ENCODE measurements at places on chromosomes 2 and 18. TPM values are rescaled to one million over a fixed set of nuclear protein-coding genes. Genes with fewer than 3 reads are reported as not detected.

- no peak for DNase-seq
Measured at GRCh38 chr2:172885996-172886395, 150.4 kb downstream of the RAPGEF4 start.

DNA sequence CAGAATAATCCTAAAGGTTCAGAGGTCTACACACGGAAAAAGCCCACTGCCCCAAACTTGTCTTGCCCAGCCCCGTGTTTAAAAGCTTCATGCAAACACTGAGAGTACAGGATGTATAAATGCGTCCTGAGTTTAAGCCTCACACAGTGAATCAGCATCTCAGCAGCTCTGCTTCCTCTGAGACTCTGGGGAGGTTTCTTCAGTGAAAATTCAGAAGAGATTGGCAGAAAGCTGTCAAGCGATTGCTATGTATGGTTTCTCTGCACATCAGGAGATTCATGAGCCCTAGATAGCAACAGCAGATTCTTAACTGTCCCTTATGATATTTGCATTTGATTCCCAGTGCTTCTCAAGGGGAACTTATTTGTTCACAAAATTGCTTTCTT lies 27.1 kb downstream of the CRACDL start:
- no peak for DNase-seq

The SH3RF3 gene
- 6.4 TPM for polyA plus RNA-seq

DNA sequence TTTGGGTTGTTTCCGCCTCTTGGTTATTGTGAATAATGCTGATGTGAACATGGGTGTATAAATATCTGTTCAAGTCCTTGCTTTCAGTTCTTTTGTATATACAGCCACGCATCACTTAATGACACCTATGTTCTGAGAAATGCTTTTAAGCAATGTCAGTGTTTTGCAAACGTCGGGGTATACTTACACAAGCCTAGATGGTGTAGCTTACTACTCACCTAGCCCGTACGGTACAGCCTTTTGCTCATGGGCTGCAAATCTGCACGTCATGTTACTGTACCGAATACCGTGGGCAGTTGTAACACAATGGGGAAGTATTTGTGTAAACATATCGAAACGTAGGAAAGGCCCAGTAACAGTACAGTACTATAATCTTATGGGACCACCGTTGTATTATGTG lies 12.4 kb downstream of the RALB start:
- no peak for DNase-seq

GRCh38 chr2:12502759-12503158 lies 214.0 kb upstream of the TRIB2 start:
- DNase-seq, result no peak

The CD302 gene
- 15.4 TPM for polyA plus RNA-seq

The COPS7B gene
- 70.5 TPM for polyA plus RNA-seq

- DNase-seq, result no peak
Measured at GRCh38 chr18:22494771-22495170, 77.1 kb upstream of the CTAGE1 start.

The DUSP2 gene
- 4.5 TPM for polyA plus RNA-seq

The MC2R gene
- polyA plus RNA-seq, result 0.25 TPM

The DBI gene
- 281 TPM for polyA plus RNA-seq

The FBXO15 gene
- polyA plus RNA-seq, result 6.3 TPM

The PAX8 gene
- 593 TPM for polyA plus RNA-seq

- no peak for DNase-seq
Measured at GRCh38 chr2:181471226-181471625, 14.0 kb downstream of the ITGA4 start.

- no peak for DNase-seq
Measured at GRCh38 chr2:131753640-131754561, 226.2 kb downstream of the CCDC74A start.

- DNase-seq, result no peak
Measured at GRCh38 chr2:42049221-42050009, 1.6 kb downstream of the PKDCC start.

- DNase-seq, result no peak
Measured at GRCh38 chr18:46482831-46483230, 174.2 kb downstream of the LOXHD1 start.

GRCh38 chr2:68216454-68217310 lies 35.6 kb downstream of the PPP3R1 start:
- DNase-seq, result no peak

The GRHL1 gene
- 3.7 TPM for polyA plus RNA-seq

The BCL11A gene
- polyA plus RNA-seq, result 11.7 TPM

DNA sequence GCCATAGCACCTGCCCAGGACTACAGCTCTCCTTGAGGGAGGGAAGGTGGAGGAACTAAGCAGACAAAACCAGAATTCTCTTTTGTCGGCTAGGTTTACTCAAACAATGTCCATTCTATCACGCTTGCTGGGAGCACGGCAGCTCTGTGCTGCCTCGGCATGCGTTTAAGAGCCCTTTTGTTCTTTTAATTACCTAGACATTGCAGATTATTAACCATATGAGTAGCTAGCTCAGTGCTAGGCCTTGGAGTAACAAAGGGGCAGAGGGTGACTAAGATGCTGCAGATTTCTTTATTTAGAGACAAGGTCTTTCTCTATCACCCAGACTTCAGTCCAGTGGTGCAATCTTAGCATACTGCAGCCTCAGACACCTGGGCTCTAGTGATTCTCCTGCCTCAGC lies 11.1 kb downstream of the MSGN1 start:
- DNase-seq, result no peak

DNA sequence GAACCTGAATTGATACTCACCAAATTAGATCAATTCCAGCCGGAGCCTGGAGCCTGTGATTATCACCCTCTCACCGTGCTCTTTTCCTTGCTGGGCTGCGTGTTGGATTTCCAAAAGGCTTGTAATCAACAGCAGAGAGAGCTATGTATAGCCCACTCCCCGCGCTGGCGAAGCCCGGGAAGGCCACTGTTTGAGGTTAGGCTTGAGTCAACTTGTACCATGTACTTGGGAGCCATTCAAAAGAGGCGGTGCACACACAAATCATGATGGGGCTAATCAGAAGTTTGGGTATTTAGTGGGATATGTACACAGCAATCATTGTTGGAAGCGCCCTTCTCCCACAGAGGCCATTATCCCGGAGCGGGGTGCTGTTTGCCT lies 151.6 kb downstream of the GLI2 start:
- no peak for DNase-seq

DNA sequence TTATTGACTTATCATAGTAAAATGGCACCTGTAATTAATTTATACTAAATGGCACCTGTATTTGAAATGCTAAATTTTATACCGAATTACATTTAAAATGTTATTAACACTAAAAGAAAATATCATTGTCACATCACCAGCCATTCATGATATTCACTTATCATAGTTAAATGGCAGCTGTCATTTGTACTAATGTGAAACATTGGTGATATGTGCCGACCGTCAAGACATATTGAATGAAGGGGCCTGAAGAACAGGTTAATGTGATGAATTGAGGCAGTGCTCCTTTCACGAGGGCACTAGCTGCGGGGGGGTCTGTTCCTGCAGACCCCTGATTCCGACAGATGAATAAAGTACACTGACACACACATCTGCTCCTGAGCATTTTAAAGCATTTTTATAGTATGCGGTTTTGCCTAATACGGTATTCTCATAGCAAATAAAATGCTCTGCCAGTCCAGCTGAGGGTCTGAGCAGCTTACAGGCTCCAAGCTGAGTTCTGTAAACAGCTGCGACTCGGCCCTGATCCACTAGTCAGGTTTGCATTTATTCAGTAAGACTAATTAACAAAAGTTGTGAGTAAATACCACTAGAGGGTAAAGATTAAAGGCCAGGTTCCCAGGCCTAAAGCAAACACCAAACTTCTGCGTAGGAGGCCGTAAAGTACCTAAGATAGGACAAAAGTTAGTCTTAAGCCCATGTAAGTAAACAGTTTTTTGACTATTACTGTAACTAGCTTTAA lies 593.4 kb upstream of the NETO1 start:
- DNase-seq, result no peak

DNA sequence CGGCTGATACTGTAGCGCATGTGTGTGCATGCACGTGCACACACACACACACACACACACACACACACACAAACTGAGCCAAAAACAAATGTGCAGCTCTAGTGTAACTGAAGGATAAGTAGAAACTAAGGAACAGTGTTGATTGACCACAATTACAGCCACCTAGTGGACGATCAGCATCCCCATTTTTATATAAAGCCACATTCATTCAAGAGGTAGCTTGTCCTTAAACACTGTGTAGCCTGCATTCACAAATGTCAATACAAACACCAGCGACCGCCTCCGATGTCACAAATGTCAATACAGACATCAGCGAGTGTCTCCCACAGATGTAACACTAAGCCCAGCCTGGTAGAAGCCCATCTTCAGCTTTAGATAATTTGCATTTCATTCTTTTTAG lies 167.4 kb downstream of the PTGR3 start:
- DNase-seq, result no peak

GRCh38 chr2:181376442-181376841 lies 80.7 kb upstream of the ITGA4 start:
- no peak for DNase-seq

The CCBE1 gene
- 45.3 TPM for polyA plus RNA-seq

DNA sequence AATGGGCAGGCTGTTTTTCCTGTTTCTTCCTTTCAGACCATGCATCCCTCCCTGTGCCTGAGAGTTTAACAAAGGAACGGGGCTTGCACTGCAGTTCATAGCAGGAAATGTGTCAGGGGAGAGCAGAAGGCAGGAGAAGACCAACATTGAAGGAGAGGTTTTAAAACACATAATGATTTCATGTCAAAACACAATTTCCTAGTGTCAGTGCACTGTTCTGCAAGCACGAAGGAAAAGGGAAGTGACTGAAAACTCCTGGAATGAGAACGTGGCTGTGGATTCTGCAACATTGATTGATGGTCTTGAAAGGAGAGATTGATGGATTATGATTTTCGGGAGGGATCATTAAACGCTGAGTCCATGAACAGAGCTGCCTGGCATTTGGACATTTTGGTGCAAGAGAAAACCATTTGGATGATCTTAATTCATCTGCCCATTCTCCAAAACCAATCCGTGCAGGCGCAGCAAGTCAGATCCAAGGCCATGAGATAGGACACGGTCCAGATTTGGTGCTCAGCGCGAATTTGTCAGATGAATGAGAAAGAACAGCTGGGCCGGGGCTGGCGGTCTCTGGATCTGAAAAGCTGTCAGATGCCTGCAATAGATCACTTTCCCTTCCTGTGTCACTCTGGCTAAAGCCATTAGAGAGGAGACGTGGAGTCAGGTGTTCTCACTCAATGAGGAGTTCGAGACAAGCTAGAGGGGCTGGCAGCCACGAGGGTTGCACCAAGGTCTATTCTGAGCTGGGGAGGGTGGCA lies 38.4 kb downstream of the C1QL2 start:
- no peak for DNase-seq

GRCh38 chr2:119721904-119722303 lies 37.8 kb upstream of the PTPN4 start:
- no peak for DNase-seq

The HNMT gene
- polyA plus RNA-seq, result 55.7 TPM

GRCh38 chr2:11679486-11680181 lies 9.6 kb upstream of the NTSR2 start:
- DNase-seq, result no peak

- DNase-seq, result no peak
Measured at GRCh38 chr18:72283148-72283925, 260.8 kb downstream of the CBLN2 start.

DNA sequence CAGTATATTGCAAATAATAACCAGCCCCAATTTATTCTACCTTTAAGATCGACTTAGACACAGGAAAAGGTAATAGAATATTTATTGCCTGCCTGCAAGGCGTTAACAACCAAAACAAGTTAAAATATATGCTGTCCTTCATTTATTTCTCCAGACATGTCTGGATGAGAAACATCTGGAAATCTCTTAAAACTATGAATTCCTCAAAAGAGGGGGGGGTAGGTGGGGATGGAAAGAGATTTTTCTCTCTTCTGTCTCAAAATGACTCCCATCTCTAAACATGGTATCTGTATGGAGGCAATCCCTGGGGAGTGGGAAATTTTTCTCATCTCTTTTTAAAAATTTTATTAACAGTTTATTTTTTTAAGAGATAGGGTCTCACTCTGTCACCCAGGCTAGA lies 113.0 kb downstream of the CDH2 start:
- no peak for DNase-seq

- DNase-seq, result no peak
Measured at GRCh38 chr2:130874512-130874911, 37.8 kb downstream of the ARHGEF4 start.

- no peak for DNase-seq
Measured at GRCh38 chr2:148042219-148042618, 21.3 kb downstream of the MBD5 start.

The OR6B2 gene
- not detected for polyA plus RNA-seq

The CNGA3 gene
- polyA plus RNA-seq, result 0.06 TPM

The RFX8 gene
- 0.73 TPM for polyA plus RNA-seq

DNA sequence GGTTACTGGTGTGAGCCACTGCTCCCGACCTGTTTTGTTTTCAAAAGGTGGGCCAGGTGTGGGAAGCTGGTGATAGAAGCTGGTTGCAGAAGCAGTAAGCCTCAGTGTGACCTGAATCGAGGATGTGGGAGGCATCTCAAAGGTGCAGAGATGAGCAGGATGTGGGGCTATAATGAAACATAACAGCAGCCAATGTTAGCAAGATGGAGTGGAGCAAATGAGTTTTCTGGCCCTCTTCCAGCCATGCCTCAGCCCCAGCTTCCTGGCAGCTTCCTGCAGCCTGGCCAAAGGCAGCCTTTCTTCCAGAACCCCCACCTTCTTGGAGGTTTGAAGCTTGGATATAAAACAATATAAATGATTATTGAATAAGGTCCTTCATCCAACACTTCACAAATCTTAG lies 184.8 kb downstream of the NCK2 start:
- no peak for DNase-seq

DNA sequence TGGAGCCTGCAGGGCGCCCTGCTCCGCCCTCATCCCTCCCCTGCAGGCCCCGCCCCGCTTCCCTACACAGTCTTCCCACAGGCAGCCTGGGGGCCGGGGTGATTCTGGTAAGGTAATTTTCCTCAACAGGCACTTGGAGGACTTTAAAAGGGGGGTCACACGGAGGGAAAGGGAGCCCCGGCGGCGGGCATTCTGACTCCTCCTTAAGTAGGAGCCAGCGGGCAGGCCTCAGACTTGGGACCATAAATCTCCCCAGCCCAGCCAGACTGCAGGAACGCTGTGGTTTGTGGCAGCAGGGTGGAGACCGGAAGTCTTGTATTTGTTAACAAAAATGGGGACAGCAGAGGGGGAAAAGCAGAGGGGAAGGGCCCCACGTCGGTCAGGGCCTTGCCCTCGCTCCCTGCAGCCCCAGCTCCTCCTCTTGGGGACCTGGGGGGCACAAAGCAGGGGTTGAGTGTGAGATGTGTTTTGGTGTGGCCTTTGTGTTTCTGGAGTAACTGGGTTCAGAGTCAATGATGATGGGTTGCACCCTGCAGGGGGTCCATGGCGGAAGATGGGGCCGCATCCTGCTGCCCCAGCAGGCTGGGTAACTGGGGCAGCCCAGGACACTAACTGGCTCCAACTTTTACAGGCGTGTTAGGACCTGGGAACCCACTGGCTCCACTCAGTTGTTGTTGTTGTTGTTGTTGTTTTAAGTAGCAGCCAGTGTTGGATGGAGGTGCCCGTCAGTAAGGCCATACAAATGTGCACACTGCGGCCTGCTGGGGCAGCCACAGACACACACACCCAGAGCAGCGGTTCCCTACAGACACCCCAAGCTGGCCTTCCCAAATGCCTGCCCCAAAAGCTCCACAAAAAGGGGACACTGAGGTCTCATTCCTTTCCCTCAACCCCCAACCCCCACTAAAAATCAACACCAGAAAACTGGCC lies 27.7 kb downstream of the SMAD7 start:
- no peak for DNase-seq
